Endothelial cell of umbilical vein (primary cell): ENCODE measurements at places on chromosomes 1 and 21.

- DNase-seq: no peak
Measured at GRCh38 chr21:35753308-35753707, 307.0 kb downstream of the SETD4 start.

DNA sequence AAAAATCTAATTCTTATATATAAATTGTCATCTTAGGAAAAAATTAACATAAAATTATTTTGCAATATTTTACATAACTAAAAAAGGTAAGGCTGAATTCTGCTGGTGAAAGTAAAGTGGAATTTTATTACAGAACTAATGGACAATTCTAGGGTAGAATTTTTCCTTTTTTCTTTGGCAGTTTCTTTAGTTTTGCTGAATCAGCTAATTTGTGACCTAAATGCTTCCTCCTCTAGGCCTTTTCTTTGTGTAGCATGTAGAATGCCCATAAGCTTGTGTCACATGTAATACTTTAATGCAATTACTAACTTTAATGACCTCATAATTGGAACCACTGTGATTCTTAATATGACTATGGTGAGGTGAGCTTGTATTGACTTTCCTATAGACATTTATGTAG, 1378.4 kb upstream of the ADGRL4 start:
- no peak for DNase-seq

- DNase-seq: no peak
Measured at GRCh38 chr1:173304529-173305227, 97.5 kb upstream of the TNFSF4 start.

- peak; percentile 36 for DNase-seq
Measured at GRCh38 chr1:59705466-59706302, 109.1 kb upstream of the HOOK1 start.

DNA sequence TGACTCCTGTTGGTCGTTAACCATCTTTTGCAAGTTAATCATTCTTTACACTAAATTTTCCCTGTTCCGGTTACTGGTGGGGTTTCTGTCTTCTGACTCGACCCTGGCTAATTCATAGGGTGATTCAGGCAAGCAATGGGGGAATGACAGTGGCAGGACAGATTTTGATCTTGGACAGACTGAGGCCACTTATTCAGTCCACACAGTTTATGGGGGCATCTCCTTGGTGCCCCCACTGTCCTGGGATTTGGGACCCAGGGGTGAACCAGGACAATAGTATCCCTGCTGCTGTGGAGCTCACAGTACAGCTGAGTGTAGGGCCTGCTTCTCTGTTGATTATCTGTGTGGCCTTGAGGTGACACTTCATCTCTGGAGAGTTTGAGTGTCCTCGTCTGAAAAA, 540.4 kb downstream of the MATN1 start:
- no peak for DNase-seq

DNA sequence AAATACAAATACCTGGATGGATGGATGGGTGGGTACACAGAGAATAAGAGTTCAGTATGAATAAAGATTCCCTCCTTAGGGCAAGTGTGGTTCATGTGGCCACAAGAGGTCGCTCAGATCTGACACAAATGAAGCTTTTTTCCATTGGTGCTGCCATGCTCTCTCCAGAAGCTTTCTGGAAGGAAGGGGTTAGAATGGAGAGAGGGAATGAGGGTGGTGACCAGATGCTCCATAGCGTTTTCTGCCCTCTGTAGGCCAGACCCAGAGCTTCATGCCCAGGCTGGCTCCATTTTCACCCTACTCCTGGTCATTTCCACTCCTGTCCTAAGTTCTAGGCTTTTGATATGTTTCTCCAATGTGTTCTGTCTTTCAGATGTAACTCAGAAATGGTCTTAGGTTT, 3.3 kb upstream of the FCRL6 start:
- DNase-seq: peak; percentile 85

DNA sequence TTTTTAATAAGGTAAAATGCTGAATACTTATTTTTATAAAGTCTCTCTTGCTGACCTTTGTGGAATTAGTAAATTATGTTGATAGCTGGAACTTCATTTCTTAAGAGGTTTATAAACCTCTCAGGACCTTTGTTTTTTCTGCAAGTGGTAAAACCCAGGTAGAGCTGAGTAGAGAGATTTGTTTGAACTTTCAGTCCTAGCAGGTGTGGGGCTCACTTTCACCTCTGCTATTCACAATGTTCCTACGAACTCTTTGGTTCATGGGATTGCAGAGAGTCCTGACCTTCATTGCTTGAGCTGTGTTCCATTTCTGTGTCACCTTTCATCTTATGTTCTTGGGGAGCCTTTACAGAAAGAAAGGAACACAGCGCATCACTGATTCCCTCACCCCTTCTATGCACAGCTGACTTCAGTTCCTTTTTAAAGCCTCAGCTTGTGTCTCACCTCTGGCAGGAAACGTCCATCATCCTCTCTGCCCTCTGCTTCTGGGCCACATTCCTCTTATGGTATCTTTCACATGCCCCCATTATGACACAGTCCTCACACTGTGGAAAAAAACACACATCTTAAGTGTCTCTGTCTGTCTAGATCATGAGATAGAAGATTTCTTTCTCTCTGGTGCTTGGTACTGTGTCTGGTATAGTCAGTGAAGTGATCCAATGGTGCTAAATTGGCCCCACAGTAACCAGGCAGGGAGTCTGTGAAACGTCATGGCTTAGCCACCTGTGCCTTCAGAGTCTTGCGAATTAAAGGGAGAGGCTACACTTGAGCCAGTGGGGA, 262.5 kb upstream of the B3GALT2 start:
- DNase-seq: no peak

DNA sequence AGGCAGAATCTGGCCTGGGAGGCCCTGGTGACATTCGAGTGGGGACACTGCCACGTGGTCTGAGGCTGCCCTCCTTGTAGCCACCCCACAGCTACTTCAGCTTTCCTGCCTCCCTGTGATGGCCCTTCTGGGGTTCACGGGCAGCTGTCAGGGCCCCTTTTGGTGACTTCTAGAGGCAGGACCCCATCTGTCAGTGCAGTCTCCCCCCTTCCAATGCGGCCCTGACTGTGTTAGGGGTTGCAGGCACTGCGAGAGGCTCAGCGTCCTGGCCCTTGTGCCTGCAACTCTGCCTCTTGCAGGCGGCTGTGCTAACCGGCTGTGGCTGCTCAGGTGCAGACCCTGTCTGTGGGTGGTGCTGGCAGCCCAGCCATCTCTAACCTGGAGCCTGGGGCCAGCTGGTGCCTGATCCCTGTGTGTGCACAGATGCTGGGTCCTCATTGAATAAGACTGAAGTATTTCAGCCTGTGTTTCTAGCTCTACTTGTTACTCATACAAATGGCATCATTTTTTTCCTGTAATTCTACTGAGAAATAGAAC, 62.2 kb downstream of the S100B start:
- no peak for DNase-seq

- DNase-seq: no peak
Measured at GRCh38 chr1:206590025-206590758, 22.1 kb downstream of the EIF2D start.

- DNase-seq: no peak
Measured at GRCh38 chr1:43493661-43494450, 36.8 kb upstream of the PTPRF start.

DNA sequence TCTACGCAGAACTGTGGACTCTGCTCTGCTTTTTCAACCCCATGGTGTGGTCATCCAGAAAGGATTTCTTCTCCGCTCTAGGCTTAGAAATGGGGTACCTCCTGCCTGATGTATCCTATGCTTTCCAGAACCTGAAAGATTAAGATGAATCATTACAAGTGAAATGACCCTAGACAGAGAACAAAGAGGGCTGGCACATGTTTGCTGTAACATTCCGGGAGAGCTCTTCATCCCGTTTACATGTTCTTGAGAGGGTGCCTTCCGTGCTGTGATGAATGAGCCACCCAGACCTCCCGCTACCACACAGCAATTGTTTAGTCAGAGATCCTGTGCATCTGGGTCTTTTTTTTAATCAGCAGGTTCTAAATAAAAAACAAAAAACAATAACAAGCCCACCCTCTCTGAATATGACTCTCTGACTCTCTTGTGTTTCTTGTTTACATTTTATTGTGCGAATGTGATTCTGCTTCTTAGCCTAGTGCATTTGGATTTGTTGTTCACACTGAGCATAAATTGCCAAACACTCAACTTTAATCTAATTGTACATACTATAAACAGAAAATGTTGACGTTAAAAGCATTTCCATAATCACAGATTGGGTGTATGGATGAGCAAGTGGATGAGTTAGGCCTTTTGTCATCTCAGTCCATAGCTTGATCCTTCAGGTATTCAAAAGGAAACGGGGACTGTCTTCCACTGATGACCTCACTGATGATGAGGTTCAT, 87.1 kb downstream of the GPR88 start:
- DNase-seq: no peak

DNA sequence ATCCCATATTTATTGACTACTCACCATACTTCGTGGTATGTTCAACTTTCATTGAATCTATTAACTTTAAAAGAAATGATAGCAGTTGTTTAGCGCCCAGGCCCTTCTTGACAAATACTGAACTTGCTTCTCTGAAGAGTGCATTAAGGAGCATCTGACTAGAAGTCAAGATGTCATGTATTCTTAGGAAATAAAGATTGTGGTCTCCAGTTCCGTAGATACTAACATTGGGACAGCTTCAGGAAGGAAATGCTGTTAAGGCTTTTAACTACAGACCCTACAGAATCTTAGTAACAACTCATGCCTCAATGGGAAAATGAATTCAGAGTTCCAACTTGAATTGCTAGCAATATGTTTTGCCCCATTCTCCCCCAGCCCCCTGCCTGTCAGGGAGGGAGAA, 14.8 kb downstream of the LYST start:
- no peak for DNase-seq

GRCh38 chr1:8845104-8846097, 28.0 kb upstream of the RERE start:
- no peak for DNase-seq

GRCh38 chr1:193589597-193590040, 403.2 kb upstream of the B3GALT2 start:
- peak; percentile 38 for DNase-seq

GRCh38 chr1:201471772-201472171, 2.8 kb upstream of the PHLDA3 start:
- DNase-seq: no peak
